ENCODE measurements at places on chromosomes 11 and 22.

GRCh38 chr11:122897606-122898210, 15.1 kb downstream of the JHY start:
- no peak for DNase-seq

DNA sequence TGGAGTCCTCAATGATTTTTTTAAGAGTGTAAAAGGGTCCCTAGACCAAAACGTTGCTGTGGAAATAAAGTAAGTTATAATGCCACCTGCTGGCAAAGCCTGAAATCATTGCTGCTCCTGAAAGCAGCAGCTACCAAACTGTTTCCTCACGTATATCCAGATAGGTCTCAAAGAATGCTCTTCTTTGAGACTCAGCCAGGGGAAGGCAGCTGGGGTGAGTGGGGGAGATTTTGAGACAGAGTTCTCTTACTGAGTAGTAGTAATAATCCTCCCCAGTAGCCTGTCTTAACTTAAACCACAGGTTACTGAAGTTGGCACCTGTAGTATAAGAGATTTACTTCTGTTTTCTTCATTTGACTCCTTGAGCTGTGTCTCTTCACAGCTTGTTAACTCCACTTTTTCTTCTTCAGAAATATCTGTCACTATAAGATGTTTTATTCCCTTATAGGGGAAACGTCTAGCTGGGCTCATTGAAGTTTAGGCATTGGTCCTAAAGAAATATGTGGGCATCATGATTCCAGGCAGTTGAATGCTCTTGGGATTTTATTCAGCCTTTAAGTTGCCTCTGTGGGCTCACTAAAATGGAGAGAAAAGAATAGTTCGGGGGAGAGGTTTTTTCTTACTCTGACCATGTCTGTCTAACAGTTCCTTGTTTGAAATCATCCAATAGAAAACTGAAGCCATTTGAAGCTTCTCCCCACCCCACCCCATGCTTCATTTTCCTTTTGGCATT, 77.9 kb downstream of the BTBD10 start:
- DNase-seq: peak; percentile 75

GRCh38 chr11:115629456-115630015, 125.3 kb upstream of the CADM1 start:
- DNase-seq: no peak

DNA sequence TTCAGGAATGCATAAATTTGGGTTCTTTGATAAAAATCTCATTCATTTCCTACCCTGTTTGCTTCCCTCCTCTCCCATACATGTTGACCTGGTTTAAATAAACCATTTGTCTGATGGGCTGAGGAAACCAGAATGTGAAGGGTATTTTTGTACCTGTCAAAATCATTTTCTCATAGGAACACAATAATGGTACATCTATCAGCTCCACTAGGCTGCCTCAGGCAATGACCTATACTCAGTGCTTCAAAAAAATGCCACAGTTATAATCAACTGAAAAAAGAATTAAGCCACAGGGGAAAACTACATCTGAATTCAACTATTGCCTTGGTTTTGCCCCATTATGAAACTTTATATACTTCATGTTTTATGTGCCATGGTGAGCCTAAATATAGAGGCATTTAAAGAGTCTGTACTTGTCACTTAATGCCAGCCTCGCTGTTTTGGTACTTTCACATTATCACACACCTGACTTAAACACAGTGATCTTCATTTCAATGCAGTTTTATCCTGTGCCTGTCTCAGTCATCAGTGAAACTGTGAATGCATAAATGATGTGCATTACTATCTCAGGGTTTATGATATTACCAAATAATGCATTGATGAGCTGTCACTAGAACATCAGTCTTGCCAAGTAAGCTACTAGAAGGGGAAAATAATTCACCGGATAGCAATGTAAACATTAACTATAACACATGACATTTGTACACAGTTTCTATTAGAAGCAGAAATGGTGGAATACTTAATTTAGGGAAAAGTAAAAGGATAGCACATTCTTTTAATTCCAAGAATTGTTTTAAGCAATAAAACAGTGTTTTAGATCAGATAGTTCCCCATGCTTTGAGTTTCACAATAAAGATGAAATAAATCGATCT, 92.7 kb downstream of the MSANTD4 start:
- peak; percentile 10 for DNase-seq

DNA sequence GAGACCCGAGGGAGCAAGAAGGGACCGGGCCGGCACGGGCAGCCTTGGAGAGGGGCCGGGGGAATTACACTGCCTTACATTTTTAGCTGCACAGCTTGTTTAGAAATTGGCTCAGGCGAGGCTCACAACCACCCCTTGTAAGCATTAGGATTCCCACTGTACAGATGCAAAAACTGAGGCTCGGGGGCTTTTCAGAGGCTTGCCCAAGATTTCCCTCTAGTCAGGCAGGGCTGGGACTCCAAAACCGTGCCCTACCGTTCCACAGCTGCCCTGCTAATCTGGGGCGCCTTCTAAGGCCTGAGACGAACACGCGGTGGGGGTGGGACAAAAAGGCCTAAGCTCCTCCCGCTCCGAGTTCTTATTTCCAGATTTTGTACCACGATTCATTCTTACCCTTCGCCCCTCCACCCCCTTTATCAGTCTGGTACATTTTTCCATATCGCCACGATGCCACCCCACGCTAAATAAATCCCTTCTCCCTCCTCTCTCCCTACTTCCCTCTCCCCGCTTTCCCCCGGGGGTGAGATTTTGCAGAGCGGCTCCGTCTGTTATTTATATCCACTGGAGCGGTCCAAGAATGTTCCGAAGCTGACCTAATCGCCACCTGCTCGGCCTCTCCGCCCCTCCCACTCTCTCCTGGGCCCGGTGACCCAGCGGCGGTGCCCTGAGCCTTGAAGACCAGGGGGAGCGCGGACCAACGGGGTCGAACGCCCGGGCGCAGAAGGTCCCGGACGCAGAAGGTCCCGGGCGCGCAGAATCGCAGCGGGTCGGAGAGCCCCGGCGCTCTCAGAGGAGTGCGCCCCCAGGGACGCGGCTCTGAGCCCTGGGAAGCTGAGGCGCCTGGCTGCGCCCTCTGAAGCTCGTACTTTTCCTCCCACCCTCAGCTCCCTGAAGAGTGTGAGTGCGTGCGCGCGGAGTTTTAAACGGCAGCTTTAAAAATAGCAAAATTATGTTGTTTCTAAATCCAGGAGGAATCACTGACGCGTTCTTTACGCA, 764 bp upstream of the PACSIN3 start:
- no peak for DNase-seq

- no peak for DNase-seq
These were observed 54.3 kb downstream of the IGSF9B start for GRCh38 chr11:133902506-133902905.

Measured in HT-29 (cell line).